ENCODE measurements at places on chromosomes 5 and 9.

DNA sequence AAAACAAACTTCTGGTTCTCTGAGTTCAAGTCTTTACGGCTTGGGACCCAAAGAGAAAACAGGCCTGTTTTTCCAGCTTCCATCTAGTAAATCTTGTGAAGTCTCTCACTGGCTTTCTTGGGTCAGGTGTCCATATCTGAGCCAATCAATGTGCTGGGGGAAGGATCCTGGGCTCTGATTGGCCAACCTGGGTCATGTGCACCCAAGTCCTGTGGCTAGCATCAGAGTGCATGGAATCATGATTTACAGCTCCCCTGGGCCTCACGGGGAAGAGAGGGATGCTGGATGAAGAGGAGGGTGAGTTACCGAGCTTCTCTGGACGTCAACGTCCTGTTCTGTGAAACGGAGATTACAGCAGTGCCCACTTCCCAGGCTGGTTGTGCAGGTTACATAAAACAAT is 19.4 kb downstream of the CXCL14 start:
- DNase-seq = no peak

DNA sequence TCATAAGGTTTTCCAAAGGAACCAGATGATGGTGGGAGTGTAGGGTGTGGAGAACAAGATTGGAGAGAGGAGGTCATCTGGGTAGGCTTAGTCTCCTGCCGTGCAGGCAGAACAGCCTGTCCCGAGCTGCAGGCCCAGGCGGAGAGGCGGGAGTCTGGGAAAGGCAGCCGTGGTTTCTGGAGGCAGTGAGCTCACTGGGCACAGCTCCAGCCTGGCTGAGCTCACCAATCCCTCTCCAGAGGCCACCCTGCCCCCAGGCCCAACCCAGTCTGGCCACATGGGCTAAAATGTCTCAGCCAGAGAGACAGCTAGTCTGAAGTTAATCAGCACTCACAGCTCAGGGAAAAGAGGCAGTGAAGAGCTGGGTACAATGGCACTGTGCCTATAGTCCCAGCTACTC is 12.3 kb downstream of the P4HA2 start:
- no peak for DNase-seq

GRCh38 chr9:127185931-127186781 is 63.7 kb upstream of the ANGPTL2 start:
- DNase-seq = no peak

DNA sequence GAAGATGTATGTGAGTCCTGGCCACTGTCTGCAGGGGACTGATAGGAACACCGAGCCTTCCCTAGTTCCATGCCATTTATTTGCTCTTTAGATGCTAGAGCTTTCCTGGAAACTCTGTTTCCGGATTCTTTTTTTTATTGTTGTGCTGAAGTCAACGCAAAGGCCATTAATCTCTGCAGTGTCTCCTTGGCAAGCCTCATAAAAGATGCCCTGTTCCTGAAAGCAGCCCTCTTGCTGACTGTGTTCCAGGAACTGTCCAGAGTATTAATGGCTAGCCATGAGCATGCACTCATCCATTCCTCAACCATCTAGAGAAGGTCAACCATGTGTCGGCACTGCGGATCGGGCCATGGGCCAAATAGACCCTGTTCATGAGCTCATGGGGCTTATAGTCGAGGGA is 42.9 kb upstream of the SMAD5 start:
- no peak for DNase-seq

- no peak for DNase-seq
Measured at GRCh38 chr5:40046792-40047191, 622.0 kb upstream of the DAB2 start.

GRCh38 chr5:83846624-83847350 is 126.1 kb upstream of the HAPLN1 start:
- DNase-seq = no peak

GRCh38 chr5:153147891-153148623 is 342.4 kb upstream of the GRIA1 start:
- no peak for DNase-seq

GRCh38 chr9:122031157-122031556 is 62.0 kb downstream of the TTLL11 start:
- DNase-seq = no peak

DNA sequence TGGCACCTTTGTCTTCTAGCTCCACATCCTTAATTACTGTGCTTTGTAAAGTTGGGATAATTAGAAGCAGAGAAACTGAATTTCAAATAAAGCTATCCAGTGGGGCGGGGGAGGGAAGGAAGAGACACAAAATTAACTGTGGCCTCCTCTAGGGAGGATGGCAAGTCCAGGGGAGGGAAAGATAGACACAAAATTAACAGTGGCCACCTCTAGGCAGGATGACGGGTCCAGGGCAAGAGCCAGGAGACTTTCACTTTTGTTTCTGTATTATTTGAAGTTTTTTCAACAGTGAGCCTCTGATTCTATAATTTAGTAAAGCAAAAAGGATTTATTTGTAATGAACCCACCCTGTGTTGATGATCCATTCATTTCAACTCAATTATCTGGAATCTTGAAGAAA is 335.9 kb downstream of the MSX2 start:
- no peak for DNase-seq

GRCh38 chr9:5910413-5911057 is 19.8 kb downstream of the MLANA start:
- DNase-seq = no peak

- DNase-seq = no peak
Measured at GRCh38 chr5:65818592-65818991, 96.6 kb downstream of the NLN start.

GRCh38 chr9:101635473-101635872 is 40.7 kb upstream of the PPP3R2 start:
- DNase-seq = no peak

DNA sequence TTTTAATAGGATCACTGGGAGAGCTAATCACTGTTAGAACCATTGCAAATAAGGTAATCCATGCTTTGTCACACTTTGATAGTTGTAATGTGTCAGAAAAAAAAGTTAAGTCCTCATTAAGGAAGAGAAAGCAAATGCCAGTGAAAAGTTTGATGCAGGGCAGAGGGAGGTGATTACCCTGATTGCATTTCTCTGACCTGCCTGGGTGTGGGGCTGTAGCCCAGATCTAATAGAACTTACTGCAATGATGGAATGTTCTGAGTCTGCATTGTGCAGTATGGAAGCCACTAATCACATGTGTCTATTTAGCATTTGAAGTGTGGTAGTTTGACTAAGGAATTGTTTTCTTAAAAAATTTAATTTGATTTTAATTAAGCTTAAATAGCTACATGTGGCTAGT is 202.7 kb downstream of the ATP10B start:
- no peak for DNase-seq

Data from T-helper 17 cell (primary cell).